ENCODE measurements at places on chromosomes 1 and 21. TPM values are rescaled to one million over a fixed set of nuclear protein-coding genes. Genes with fewer than 3 reads are reported as not detected.
A peak's percentile ranks its signal among the peaks of the same experiment; 100 is the strongest.

GRCh38 chr1:221725735-221726672 is 15.9 kb downstream of the DUSP10 start:
- peak overlapping the region; percentile 88 for H3K27ac ChIP-seq
- H3K27me3 ChIP-seq: no peaks in the 10 kb centered on the region
- peaks cover 68% of the 10 kb centered on the region for H3K36me3 ChIP-seq
- peak overlapping the region; percentile 39 for H3K4me3 ChIP-seq
- no peak for DNase-seq
- peaks cover 73% of the 10 kb centered on the region for H3K4me1 ChIP-seq

DNA sequence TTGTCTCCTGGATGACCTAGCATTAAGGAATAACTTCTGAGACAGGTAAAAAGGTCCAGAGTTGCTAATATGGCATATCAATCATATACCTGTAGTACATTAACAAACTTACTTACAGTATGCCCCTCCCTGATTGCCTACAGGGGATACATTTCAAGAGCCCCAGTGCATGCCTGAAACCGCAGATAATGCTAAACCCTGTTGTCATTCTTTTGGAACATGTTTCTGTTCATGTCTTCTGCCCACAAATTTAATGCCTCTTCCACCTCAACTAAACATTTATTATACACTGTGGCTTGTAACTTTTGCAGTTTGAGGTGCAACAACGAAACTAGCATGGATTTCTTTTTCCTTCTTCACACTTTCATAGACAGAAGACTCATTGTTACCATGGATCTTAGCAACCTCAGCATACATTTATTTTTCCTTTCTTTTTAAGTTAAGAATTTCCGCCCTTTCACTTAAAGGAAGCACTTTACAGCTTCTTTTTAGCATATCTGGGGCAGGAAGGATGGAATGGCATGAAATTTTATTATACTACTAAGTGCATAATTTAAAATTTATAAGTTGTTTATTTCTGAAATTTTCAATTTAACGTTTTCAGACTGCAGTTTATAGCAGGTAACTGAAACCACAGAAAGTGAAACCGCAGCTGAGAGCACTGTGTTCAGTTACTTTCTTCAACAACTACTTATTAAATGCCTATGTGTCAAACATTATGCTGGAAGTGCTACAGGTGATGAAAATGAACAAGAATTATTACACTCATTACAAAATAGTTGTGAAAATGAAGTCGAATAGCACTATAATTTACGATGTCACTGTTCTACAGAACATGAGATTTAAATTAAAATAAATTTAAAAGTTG is 25.3 kb downstream of the F13B start:
- H3K27ac ChIP-seq: no peak overlapping the region
- DNase-seq: no peak
- no peaks in the 10 kb centered on the region for H3K36me3 ChIP-seq
- peaks cover 2% of the 10 kb centered on the region for H3K27me3 ChIP-seq

- DNase-seq: no peak
- H3K4me3 ChIP-seq: no peak overlapping the region
- H3K27ac ChIP-seq: no peak overlapping the region
- no peaks in the 10 kb centered on the region for H3K36me3 ChIP-seq
Observed at GRCh38 chr21:35579520-35580293, 480.6 kb downstream of the SETD4 start.

- H3K36me3 ChIP-seq: no peaks in the 10 kb centered on the region
- no peak overlapping the region for H3K27ac ChIP-seq
- DNase-seq: no peak
- H3K27me3 ChIP-seq: no peaks in the 10 kb centered on the region
- H3K4me3 ChIP-seq: no peak overlapping the region
- H3K4me1 ChIP-seq: no peaks in the 10 kb centered on the region
Observed at GRCh38 chr1:81466961-81467360, 333.8 kb upstream of the ADGRL2 start.

DNA sequence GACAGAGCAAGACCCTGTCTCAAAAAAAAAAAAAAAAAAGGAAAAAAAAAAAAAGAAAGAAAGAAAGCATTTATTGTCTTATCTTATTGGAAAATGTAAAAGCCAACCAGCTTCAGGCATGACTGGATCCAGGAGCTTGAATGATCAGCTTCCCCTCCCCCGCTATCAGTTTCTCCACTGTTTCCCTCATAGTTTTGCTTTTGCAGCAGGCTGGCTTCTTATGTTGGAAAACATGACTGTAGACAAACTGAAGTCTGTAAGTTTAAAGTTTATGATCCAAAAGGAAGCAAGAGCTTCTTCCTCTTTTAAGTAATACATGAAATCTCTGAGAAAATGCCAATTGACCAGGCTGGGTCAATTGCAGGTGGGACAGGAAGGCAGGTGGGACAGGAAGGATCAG is 52.2 kb downstream of the FHAD1 start:
- no peak overlapping the region for H3K27ac ChIP-seq
- no peaks in the 10 kb centered on the region for H3K36me3 ChIP-seq
- H3K4me3 ChIP-seq: no peak overlapping the region

GRCh38 chr21:36820176-36821031 is 121.5 kb downstream of the SIM2 start:
- no peaks in the 10 kb centered on the region for H3K36me3 ChIP-seq
- H3K27ac ChIP-seq: no peak overlapping the region
- DNase-seq: no peak
- no peaks in the 10 kb centered on the region for H3K27me3 ChIP-seq
- no peaks in the 10 kb centered on the region for H3K4me1 ChIP-seq

DNA sequence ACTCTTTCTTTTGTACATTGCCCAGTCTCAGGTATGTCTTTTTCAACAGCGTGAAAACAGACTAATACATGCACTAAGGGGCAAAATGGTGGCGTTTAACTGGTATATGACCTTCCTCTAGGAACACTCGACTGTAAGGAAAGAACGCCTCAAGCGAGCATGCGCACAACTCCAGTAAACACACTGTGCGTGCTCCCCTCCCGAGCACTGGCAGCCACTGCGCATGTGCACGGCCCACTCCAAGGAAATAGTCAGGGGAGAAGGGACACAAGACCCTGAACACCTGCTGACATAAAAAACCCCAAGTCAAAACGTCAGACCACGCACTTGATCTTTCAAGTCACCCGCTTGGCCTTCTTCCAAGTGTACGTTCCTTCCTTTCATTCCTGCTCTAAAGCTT is 173.5 kb downstream of the NPHP4 start:
- no peaks in the 10 kb centered on the region for H3K27me3 ChIP-seq
- H3K36me3 ChIP-seq: no peaks in the 10 kb centered on the region
- H3K27ac ChIP-seq: no peak overlapping the region
- no peaks in the 10 kb centered on the region for H3K4me1 ChIP-seq
- no peak overlapping the region for H3K4me3 ChIP-seq

COL6A1 gene
- 0.33 TPM for total RNA-seq

DNA sequence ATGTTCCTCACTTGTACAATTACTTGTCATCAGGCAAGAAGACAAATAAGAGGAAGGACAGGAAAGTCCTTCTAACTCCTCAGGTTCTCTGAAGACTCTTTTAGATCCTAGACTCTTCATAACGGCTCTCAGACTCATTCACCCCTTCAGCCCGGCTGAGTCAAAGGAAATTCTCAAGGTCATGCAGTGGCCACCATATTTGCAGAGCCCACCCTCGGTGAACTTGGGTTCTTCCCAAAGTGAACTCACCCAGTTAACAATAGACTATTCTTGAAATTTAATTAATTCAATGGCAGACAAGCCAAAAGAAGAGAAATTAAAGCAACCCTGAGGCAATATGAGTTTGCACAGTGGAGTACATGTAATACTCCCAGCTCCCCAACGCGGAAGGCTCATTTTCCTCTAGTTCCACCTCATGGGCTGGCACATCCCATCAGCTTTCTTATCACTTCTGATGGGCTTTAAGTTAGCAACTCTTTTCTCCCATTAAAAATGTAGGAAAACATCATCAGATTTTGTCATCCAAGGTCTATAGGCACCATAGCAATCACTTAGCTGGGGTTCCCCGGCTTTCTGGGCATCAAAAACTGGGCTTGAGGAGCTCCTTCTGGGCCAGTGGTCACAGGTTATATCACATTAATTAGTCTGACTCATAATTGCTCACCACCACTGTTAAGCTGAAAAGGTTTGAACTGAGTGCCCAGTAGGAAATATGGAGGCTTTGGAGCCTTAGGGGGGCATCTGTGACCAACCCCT is 27.8 kb upstream of the TIAM1 start:
- no peak overlapping the region for H3K4me3 ChIP-seq
- DNase-seq: no peak
- H3K36me3 ChIP-seq: peaks cover 2% of the 10 kb centered on the region
- peaks cover 4% of the 10 kb centered on the region for H3K4me1 ChIP-seq
- peaks cover 7% of the 10 kb centered on the region for H3K27me3 ChIP-seq
- H3K27ac ChIP-seq: no peak overlapping the region

RIPK4 gene
- total RNA-seq: not detected

- peaks cover 5% of the 10 kb centered on the region for H3K27me3 ChIP-seq
- DNase-seq: no peak
- H3K27ac ChIP-seq: no peak overlapping the region
- H3K36me3 ChIP-seq: no peaks in the 10 kb centered on the region
Observed at GRCh38 chr1:117830222-117830621, 99.2 kb downstream of the GDAP2 start.

DNA sequence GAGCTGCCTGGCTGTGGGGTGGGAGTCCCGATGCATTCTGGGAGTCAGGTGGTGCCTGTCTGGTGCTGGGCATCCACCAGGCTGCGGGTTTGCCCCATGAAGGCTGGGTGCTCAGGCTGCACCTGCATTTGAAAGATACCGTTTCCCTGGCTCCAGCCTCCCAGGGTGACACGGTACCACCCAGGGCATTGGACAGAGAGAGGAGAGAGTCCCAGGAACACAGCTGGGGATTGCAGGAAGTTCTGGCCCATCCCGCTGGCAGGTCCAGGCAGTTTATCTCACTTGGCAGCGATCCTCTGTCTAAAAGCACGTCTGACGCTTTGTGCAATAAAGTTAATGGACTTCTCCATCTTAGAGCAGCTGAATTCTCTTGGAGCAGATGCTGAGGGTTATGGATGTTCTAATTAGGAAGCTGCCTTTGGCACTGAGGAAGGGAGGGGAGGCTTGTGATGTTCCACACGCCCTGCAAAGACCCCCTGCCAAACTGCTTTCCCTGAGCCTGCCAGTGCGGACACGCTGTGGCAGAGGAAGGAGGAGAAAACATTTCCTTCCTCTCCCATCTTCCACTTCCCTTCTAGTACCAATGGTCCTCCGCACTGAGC is 246.9 kb downstream of the GRIK3 start:
- H3K27me3 ChIP-seq: peaks cover 3% of the 10 kb centered on the region
- H3K36me3 ChIP-seq: no peaks in the 10 kb centered on the region
- no peak for DNase-seq
- H3K4me1 ChIP-seq: no peaks in the 10 kb centered on the region
- H3K27ac ChIP-seq: no peak overlapping the region

TMEM125 gene
- total RNA-seq: not detected

PITHD1 gene
- total RNA-seq: 50.0 TPM

DNA sequence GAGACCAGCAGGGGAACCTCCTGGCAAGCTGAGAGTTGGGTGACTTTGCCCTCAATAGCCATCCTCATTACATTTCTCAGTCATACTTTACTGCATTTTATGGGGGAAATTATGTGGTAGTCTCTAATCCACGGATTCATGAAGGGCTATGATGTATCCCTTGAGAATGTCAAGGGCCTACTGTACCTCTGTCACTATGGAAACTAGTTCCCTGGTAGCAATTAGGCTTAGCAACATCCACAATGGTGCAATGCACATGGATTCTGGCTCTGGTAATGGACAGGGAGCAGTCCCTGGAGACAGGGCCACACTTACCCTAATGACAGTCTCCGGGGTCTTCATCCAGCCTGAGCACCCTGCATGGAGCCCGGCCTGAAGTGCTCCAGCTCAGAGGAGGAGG is 26.5 kb downstream of the LRRN2 start:
- H3K27me3 ChIP-seq: peaks cover 17% of the 10 kb centered on the region
- no peak overlapping the region for H3K4me3 ChIP-seq
- H3K36me3 ChIP-seq: no peaks in the 10 kb centered on the region
- DNase-seq: no peak

DNA sequence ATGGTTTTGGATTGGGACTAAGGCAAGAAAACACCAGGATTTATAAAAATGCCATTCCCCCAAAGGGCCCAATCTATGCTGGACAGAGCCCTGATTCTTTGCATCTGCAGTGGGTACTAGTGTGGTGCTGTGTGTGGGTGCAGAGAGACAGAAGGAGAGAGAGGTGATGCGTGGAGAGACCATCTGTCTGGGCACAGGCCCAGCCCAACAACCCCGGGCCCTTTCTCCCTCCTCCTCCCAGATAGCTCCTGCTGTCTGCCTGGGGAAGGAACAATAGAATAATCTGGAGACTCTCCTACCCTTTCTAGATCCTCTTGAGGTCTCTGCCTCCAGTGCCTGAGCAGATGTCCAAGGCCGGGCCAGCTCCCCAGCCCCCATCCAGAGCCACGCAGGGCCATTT is 15.1 kb downstream of the KIAA1614 start:
- no peak for DNase-seq
- H3K4me1 ChIP-seq: no peaks in the 10 kb centered on the region
- H3K27ac ChIP-seq: no peak overlapping the region
- H3K36me3 ChIP-seq: no peaks in the 10 kb centered on the region
- H3K27me3 ChIP-seq: peaks cover 6% of the 10 kb centered on the region

DNA sequence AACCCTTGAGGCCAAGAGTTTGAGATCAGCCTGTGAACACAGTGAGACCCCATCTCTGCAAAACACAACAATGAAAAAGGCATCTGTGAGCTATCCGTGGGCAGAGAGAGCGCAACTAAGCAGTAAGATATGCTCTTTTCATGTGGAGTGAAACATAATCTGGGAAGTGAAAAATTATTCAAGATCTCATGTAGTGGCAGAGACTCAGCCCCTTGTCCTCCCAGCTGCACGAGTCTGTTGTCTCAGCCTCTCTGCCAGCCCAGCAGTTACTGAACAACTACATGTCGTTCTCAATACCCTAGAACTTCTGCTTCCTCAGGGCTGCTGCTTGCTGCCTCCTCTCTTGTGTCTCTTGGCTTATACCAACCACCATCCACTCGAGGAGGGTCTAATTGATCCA is 61.3 kb upstream of the WDR26 start:
- no peak overlapping the region for H3K4me3 ChIP-seq
- no peak for DNase-seq
- H3K27ac ChIP-seq: no peak overlapping the region
- H3K36me3 ChIP-seq: peaks cover 11% of the 10 kb centered on the region
- peaks cover 46% of the 10 kb centered on the region for H3K4me1 ChIP-seq

DNA sequence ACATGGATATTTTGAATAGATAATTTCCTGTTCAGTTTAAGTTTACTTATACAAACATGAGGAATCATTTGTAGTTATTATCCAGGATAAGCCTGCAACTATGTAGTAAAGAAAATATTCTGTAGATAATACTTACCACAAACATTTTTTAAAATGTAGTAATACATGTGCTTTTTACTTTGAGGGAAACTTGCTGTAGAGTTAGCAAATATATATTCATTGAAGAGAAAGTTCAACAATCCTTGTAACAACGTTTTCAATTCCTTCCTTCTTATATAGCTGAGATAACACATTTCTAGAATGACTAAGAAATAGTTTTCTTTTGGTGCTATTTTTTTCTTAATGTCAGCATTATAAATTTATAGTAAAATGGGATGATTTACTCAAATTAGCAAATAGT is 664.6 kb upstream of the ADAMTS5 start:
- no peaks in the 10 kb centered on the region for H3K27me3 ChIP-seq
- no peak overlapping the region for H3K27ac ChIP-seq
- no peak overlapping the region for H3K4me3 ChIP-seq
- H3K4me1 ChIP-seq: no peaks in the 10 kb centered on the region

AQP10 gene
- not detected for total RNA-seq

- H3K27ac ChIP-seq: no peak overlapping the region
- H3K27me3 ChIP-seq: no peaks in the 10 kb centered on the region
- H3K4me1 ChIP-seq: peaks cover 13% of the 10 kb centered on the region
- no peak overlapping the region for H3K4me3 ChIP-seq
Observed at GRCh38 chr1:246595146-246595545, 28.9 kb downstream of the CNST start.

C1orf116 gene
- 0.08 TPM for total RNA-seq

Data from activated CD4-positive, alpha-beta memory T cell treated with anti-CD3 and anti-CD28 coated beads, Interleukin-2, amount 10 ng/mL, durations not matched to agents 7 days and 5 days (primary cell).